HTR-8/SVneo (cell line): ENCODE measurements at places on chromosomes 11 and 22.

GRCh38 chr11:73752903-73753302, 8.0 kb downstream of the RAB6A start:
- no peak for DNase-seq

- DNase-seq = no peak
Observed at GRCh38 chr11:125075900-125076317, 12.8 kb downstream of the SLC37A2 start.

- no peak for DNase-seq
Observed at GRCh38 chr22:42026705-42027104, 28.1 kb downstream of the WBP2NL start.

- no peak for DNase-seq
Observed at GRCh38 chr11:61851113-61851899, 23.2 kb downstream of the FADS2 start.

GRCh38 chr22:38704654-38705234, 1.0 kb upstream of the GTPBP1 start:
- no peak for DNase-seq

DNA sequence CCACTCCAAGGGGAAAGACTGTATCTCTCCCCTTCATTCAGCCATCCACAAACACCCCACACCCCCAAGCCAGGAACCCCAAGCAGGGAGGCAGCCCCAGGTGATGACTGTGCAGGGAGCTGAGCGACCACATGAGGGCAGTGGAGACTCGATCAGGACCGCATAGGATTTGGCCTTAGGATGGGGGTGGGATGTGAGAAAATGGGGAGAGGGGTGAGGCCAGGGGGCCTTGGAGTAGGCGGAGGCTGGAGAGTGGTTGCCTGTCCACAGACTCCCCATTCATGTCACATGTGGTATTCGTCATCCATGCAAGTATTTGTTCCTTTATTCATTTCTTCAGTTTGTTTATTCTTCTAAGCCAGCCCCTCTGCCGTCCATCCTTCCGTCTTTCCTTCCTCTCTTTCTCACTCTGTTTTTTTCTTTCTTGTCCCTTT, 2.7 kb upstream of the RHOD start:
- DNase-seq = peak; percentile 81

- DNase-seq = no peak
Observed at GRCh38 chr11:105226091-105226490, 86.5 kb upstream of the CARD18 start.

DNA sequence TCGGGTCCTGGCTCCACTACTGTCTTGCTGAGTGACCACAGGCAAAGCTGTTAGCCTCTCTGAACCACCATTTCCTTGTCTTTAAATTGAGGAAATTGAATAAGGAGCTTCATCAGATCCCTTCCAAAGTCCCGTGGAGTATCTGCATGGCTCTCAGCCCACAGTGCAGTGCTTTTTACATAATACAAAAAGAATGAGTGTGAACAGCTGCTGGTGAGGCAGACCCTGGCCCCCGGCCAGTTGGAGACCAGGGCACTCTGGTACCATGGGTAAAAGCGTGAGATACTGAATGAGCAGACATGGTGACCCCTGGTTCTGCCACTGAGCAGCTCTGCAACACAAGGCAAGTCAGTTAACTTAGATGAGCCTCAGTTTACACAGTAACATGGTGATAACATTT, 86.8 kb downstream of the GALNT18 start:
- DNase-seq = no peak

GRCh38 chr11:85752890-85753581, 57.9 kb downstream of the SYTL2 start:
- no peak for DNase-seq

- DNase-seq = no peak
Observed at GRCh38 chr22:46001426-46002106, 24.6 kb upstream of the WNT7B start.

DNA sequence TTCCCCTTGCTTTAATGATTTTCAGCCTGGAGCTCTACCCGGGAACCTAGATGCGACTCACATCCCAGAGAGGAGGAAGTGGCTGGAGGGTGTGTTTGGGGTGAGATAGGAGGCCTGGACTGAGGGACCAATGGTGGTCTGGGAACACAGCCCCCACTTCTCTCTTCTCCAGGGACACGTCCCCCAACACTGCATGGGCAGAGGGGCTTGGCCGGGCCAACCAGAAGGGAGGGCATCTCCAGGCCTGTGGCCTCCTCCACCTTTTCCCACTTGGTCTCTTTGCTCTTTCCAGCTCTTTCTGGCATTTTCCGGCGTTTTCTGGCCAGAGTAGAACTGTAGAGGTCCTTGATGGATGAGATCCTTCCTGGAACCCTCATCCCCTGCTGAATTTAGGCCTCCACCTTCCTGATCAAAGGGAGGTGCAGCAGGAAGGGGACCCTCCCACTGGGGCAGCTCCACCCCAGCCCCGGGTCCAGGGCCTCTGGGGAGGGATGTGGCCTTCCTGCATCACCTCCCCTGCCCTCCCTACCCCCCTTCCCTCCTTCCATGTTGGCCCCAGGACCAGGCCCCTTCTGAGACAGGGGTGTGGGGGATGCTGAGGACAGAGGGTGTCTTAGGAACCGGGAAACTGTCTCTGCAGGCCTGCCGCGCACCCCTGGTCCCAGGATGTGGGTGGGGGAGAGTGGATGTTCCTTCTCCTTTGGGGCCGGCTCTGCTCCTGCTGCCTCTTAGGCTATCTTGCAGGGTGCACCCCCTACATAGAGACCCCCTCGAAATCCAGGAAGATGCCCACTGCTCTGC, 24.4 kb downstream of the MRGPRG start:
- no peak for DNase-seq

- DNase-seq = no peak
Observed at GRCh38 chr11:93728792-93729128, 12.5 kb downstream of the TAF1D start.

- peak; percentile 41 for DNase-seq
Observed at GRCh38 chr11:13939961-13940906, 22.3 kb upstream of the SPON1 start.

DNA sequence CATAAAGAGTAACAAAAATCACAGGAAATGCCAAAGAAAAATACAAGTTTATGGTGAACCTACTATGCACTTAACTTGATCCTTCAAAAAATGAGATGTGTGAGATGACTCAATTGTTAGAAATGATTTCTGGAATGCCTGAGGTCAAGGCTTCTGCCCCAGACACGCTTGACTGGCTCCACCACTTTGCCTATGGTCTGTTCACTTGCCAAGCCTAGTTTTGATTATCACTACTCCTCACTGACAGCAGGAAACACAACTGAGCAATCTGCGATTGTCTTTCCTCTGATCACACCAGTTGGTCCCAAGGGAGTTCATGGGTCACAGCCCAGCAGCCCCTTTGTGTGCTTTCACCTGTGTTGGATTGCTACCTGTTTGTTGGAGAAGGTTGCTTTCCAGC, 20.6 kb upstream of the PRDM10 start:
- DNase-seq = peak; percentile 64

DNA sequence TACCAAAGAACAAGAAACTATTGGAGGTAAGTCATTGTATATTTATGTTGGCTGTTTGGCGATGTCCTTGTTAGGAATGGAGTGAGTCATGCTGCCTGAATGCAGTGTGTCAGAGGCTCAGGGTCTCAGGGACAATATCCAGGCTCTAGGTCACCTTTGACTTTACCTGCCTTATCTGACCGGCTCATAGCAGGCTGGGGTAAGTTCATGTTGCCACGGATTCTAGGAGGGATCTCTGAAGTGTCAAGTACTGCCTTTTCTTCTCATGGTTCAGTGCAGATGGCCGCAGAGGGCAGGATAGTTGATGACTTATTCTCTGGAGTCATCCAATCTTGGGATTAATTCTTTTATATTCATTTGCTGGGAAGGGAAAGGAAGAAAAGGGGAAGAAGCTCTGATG, 53.2 kb downstream of the SPON1 start:
- peak; percentile 8 for DNase-seq

DNA sequence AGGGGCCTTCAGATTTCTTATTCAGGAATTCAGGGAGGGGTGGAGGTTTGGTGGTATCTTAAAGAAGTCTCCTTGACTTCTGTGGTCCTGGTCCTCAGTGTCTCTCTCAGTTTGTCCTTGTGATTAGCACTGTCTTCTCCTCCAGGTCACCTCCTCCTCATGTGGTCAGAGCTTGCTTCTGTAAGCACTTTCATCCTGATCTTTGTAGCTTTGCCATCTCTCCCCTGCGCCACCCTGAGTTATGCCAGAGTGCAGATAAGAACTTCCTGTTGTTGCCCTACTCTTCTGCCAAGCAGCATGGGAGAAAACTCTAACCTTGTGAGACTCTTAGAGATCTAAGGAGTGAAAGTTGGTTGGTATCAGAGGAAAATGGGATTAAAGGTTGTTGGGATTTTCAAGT, 30.9 kb downstream of the MICAL2 start:
- no peak for DNase-seq

- no peak for DNase-seq
Observed at GRCh38 chr22:24977370-24978221, 25.1 kb downstream of the KIAA1671 start.

GRCh38 chr22:39723899-39724351, 153.4 kb downstream of the CACNA1I start:
- peak; percentile 22 for DNase-seq

- peak; percentile 65 for DNase-seq
Observed at GRCh38 chr11:9972989-9973388, 309.1 kb downstream of the SWAP70 start.

- no peak for DNase-seq
Observed at GRCh38 chr11:14374922-14375830, 16.2 kb upstream of the RRAS2 start.

DNA sequence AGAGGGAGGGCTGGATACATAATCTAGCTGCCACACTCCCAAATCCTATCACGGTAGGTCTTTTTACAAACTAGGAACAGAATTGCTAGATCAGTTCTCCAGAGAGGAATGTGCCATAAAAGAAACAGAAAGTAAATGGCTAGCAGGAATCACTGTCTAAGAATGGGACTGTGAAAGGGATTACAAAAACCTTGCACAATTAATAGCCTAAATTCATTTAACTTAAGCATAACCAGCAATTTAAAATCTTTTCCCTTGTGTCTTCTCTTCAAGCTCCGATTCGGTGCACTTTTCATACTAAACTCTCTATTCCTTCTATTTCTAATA, 35.2 kb downstream of the APOL5 start:
- DNase-seq = no peak

DNA sequence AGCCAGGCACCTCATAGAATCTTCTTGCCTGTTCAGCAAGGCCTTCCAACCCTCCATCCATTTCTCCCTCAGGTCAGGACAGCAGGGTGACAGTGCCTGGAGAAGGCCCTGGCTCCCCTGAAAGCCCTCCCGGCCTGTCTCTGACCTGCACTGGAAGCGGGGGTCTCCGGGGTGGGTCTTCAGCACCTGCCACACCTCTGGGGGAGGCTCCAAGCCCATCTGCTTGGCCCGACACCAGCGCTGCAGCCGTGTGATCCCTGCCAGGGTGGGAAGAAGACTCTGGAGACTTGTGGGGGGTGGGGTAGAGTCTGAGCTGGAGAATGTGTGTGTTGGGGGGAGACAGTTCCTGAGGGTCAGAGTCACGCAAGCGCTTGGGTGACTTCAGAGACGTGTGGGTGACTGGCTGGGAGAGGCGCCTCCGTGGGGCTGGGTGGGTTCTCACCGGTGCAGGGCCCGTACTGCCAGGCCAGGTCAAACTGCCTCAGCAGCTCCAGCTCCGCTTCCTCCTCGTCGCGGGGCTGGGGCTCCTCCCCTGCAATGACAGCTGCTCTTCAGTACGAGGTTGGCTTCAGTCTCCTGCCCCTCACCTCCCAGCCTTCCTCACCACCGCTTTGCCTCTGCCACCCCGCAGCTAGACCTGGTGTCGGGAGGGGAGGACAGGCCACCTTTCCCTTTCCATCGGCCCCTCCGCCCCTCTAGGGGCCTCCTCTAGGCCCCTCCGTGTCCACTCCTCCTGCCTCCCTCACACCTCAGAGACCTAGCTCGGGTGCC, 615 bp downstream of the POLD4 start:
- DNase-seq = no peak

DNA sequence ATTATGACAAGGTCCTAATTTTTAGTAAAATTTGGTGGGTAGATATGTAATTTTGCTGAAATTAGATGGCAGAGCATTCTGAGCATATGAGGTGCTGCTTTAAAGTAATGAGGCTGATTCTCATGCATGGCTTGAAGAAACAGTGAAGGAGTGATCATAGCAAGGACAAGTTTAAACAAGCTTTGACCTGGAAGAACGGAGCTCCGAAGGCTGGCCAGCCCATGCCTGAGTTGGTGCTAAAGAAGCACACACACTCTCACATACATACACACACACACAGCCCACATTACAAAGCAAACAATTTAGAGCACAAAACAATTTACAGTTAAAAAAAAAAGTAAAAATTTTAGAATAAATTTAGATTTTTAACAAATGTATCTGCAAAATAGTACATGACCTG, 150.7 kb downstream of the DCDC1 start:
- DNase-seq = no peak

DNA sequence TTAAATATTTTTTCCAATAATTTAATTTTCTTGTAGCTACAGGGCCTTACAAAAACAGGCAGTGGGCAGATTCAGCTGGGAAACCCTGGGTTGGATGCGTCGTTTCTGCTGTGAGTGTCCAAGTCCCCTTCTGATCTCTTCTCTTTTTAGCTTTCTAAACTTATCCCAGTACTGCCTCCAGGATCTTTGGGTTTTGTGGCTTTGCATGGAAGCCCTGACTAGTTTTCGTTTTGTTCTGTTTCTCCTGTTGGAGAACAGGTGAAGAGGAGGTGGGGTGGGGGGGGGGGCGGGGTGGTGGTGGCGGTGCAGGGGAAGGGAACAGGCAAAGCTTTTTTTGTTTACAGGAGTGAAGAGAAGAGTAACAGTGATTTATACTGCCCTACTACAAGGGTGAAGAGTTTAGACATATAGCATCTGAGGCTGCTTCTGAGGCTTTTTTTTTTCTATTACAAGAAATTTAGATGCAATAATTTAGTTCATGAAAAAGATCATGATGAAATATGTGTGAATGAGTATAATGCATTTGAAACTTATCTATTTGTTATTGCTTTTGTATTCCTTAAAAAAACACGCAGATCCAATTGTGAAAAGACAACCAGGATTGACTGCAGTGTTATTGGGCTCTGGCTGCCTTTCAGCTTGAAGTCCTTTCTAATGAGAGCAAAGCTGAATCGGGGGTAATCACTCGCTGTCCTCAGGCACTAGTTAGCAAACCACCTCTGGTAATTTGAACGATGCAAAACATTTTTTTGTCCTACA, 142.9 kb downstream of the NCAM1 start:
- DNase-seq = no peak

- no peak for DNase-seq
Observed at GRCh38 chr22:32501836-32502752, 27.5 kb downstream of the FBXO7 start.

- no peak for DNase-seq
Observed at GRCh38 chr11:62498031-62498430, 48.6 kb downstream of the AHNAK start.

DNA sequence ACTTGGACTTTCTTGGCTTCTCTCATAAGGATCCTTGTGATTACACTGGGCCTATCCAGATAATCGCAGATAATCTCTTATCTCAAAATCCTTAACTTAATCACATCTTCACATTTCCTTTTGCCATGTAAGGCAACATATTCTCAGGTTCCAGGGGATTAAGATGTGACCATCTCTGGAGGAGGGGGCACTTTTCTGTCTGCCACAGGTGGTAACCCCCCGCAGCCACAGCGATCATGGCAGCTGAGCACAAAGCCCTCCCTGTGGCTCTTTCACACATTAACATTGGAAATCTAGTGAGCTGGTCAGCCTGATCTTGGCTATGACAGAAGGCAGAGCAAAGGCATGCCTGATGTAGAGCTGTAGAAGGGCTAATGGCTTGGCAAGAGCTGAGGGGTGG, 69.1 kb upstream of the CD82 start:
- no peak for DNase-seq
